Activated CD4-positive, alpha-beta T cell treated with anti-CD3 and anti-CD28 coated beads, Interleukin-2, amount 10 ng/mL, durations not matched to agents 24 days and 14 days (primary cell): ENCODE measurements at places on chromosomes 3 and 15. TPM values are rescaled to one million over a fixed set of nuclear protein-coding genes. Genes with fewer than 3 reads are reported as not detected.

Gene TLR9
- total RNA-seq, result 0.17 and 0.42 TPM in 2 replicates

Gene P2RY14
- total RNA-seq, result 2.5 and 3.0 TPM in 2 replicates

Gene LRTM1
- total RNA-seq, result not detected in 2 replicates

DNA sequence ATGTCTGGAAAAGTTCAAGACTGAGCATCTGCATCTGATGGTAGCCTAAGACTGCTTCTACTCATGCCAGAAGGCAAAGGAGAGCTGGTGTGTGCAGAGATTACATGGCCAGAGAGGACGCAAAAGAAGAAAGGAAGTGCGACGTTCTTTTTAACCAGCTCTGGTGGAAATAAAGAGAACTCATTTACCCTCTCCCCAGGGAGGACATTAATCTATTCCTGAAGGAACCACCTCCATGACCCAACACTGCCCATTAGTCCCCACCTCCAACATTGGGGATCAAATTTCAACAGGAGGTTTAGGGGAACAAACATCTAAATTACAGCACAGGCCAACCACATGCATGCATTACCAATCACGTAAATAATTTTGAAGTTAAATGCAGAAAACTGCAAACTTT is 1.5 kb upstream of the NCK1 start:
- peaks cover 17% of the 10 kb centered on the region for H3K36me3 ChIP-seq
- H3K27ac ChIP-seq, result peak overlapping the region; percentile 68
- H3K4me3 ChIP-seq, result peak overlapping the region; percentile 97

DNA sequence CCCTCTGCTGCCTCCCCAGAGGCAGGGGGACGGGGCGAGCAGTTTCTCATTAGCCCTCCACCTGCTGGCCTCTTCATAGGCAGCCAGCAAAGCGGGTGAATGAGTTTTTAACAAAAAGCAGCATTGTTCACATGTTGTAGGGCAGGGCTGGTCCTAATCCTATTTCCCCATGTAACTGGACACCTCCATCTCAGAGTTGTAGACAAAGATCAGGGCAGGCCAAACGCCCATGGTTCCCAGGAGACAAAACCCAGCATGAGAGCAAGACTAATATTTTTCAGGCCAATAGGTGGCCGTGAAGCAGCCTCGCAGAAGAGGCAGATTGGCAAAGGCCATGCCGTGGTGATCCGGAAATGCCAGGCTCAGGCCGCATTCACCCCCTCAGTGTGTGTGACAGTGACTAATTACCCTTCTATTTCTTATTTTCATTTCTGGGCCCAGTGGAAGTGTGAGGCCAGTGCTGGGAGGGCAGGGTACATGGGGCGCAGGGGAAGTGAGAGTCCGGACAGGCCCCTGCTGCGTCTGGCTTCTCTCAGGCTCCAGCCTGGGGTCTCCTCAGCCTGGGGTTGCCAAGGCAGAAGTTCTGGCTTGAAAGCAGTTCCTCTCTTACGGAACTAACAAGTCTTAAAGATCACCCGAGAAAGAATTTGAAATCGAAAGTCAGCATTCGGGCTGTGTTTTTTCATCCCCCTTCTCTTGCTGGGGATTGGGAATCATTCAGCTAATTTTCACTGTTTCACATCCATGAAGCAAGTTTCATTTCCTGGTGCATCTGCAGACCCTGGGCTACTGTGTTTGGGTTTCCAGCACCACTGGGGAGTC is 64.8 kb downstream of the BOC start:
- H3K36me3 ChIP-seq, result no peaks in the 10 kb centered on the region
- H3K4me1 ChIP-seq, result peaks cover 7% of the 10 kb centered on the region
- H3K27me3 ChIP-seq, result no peaks in the 10 kb centered on the region
- H3K27ac ChIP-seq, result peak overlapping the region; percentile 19

GRCh38 chr15:54014067-54014655 is 35.9 kb downstream of the UNC13C start:
- no peaks in the 10 kb centered on the region for H3K27me3 ChIP-seq
- no peak for DNase-seq
- no peaks in the 10 kb centered on the region for H3K4me1 ChIP-seq
- no peak overlapping the region for H3K27ac ChIP-seq
- H3K36me3 ChIP-seq, result no peaks in the 10 kb centered on the region
- H3K4me3 ChIP-seq, result no peak overlapping the region

- H3K36me3 ChIP-seq, result peaks cover 5% of the 10 kb centered on the region
- peaks cover 6% of the 10 kb centered on the region for H3K27me3 ChIP-seq
- no peak overlapping the region for H3K4me3 ChIP-seq
- no peak for DNase-seq
Observed at GRCh38 chr3:194800002-194800401, 114.3 kb downstream of the FAM43A start.

GRCh38 chr15:88255087-88255483 is 1.5 kb downstream of the NTRK3 start:
- peaks cover 11% of the 10 kb centered on the region for H3K4me1 ChIP-seq
- H3K27me3 ChIP-seq, result peaks cover 62% of the 10 kb centered on the region
- no peaks in the 10 kb centered on the region for H3K36me3 ChIP-seq
- peak overlapping the region; percentile 41 for H3K4me3 ChIP-seq
- no peak overlapping the region for H3K27ac ChIP-seq

- H3K27me3 ChIP-seq, result no peaks in the 10 kb centered on the region
- no peak overlapping the region for H3K27ac ChIP-seq
Observed at GRCh38 chr3:2856138-2857133, 253.7 kb downstream of the IL5RA start.
